Neural progenitor cell (in vitro differentiated cells): ENCODE measurements at places on chromosomes 2 and 18.

- no peak for DNase-seq
Measured at GRCh38 chr2:60583604-60584003, 30.1 kb upstream of the BCL11A start.

GRCh38 chr2:128536925-128537620 lies 218.4 kb upstream of the HS6ST1 start:
- peak; percentile 83 for DNase-seq

GRCh38 chr2:47437287-47437686 lies 34.3 kb downstream of the MSH2 start:
- DNase-seq = peak; percentile 31

- no peak for DNase-seq
Measured at GRCh38 chr2:20467789-20468548, 21.1 kb downstream of the RHOB start.

- no peak for DNase-seq
Measured at GRCh38 chr2:111701266-111701665, 182.7 kb downstream of the ANAPC1 start.

DNA sequence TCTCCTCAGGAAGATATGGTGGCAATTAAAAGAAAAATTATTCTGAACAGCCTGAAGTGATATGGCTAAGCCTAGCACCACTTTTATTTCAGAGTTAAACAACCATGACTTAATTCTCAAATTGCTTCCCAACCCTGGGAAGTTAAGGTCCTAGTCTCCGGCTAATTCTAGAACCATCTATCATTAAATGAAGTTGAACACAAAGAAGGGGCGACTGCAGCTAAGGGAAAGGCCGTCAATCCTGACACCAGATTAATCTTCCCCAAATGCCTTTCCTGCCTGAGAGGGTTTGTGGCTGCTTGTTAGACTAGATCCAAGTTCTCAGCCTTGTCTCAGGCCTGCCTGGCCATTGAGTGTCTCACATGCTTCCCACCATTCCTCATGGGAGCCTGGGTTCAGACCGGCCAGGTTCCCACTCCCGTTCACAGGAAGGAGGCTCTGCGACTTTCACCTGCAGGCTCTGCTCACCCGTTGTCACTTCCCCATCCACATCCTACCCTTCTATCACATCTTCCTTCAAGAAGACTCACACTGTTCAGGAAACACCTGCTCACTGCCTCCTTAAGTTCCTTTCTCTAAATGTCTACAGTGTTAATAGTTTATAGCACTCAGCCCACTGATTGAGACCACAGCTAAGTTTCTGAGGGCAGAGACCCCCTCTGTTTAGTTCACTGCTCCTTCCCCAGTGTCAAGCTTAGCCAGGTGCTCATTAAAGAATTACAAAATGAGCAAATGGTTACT lies 282.9 kb upstream of the REV1 start:
- DNase-seq = no peak

GRCh38 chr2:222296911-222297599 lies 1.7 kb downstream of the PAX3 start:
- peak; percentile 52 for DNase-seq

DNA sequence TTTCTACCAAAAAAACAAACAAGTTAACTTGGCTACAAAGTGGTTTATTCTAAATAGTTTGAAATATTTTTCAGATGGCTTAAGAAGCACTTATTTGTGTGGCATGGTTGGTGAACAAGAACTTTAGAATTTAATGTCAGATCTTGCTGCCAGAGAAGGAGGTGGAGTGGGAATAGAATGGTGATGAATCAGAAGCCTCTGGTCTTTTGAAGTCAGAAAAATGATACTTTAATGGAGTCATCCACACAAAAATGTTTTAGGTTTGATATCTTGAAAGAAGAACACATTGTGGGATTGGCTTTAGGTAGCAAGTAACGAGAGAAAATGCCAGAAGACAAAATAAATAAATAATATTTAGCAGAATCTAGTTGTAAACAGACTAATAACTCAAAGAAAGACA lies 243.1 kb upstream of the FANCL start:
- DNase-seq = no peak

DNA sequence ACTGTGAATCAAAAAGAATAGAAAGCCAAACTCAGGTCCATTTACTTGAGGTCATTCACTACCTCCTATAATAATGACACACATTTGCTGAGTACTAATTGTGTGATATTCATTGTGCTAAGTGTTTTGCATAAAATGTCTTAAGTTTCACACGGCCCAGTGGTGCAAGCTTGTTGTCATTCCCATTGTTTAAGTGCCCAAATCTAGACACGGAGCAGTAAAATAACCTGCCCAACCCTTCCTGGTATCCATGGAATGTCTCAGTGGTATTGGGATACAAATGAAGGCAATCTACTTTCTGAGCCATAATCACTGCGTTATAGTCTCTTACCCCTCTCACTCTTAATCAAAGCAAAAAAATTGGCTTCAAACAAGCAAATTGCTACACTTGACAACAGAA lies 233.3 kb downstream of the NCKAP5 start:
- peak; percentile 5 for DNase-seq

GRCh38 chr2:68762100-68762499 lies 27.5 kb downstream of the ARHGAP25 start:
- DNase-seq = no peak

DNA sequence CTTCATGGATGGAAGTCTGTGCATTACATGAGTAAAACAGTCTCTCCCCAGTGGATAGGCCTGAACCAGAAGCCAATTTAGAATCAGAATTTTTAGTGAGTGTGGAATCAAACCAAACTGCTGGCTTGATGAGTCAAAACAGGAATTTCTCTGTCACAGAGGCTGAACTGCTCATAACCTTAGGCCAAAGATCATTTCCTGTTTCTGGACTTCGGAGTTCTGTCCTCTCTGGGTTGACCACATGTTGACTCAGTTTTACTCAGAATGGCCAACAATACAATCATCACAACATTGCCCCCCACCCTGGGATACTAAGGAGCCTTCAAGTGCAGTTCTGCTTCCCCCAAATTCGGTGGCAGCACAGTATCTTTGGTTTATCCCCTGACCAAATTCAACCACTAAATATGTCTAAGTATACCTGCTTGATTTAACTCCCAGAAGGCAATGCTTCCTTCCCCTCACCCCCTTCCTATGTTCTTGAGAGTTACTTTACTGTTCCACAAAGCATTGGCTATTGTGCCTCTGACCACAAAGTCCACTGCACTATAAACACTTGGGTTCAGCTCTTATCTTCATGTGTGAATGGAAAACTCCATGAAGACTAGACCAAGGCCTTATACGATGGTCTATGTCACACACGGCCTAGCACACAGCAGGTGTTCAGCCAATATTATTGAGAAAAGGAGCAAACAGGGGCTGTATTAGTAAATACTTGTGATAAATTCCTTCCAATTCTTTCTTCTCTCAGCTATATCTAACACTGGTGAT lies 67.8 kb downstream of the NXPH2 start:
- DNase-seq = no peak

GRCh38 chr2:239532859-239533258 lies 132.0 kb upstream of the HDAC4 start:
- no peak for DNase-seq

DNA sequence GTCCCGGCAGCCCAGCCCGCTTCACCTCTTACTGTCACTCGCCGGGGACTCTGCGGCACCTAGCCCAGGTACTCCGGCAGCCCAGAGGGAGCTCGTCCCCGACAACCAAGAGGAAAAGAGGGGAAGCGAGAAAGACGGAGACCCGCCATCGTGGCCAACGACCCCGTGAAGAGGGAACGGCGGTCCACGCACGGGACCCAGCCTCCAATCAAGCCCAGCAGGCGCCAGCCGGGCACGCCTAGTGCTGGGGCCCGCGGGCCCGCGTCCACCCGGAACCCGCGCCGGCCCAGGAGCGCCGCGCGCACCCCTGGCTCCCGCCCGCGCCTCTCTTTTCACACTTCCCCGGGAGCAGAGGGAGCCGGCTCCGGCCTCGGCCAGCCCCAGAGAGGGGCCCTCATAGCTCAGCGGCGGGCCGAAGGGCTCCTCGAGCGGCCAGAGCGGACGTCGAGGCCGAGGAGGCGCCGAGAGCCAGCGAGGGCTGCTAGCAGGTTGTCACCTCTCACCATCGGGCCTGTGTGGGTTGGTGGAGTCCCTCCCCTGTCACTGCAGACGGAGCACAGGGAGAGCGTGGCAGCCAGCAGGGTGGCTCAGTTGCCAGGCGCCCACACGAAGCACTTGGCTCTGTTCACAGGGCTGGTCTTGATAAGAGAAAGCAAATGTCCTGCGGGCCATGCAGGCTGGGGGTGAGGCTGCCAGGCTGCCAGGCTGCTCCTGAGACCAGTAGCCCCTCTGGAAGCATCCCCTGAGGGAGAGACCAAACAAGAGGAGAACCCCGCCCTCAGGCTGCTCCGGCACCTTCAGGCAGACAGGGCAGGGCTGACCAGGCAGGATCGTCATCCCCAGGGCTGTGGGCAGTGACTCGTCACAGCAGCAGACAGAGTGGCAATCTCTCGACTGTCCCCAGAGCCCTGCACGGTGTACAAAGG lies 36.9 kb upstream of the KLF11 start:
- no peak for DNase-seq

GRCh38 chr2:23464156-23464555 lies 79.2 kb downstream of the KLHL29 start:
- DNase-seq = no peak

DNA sequence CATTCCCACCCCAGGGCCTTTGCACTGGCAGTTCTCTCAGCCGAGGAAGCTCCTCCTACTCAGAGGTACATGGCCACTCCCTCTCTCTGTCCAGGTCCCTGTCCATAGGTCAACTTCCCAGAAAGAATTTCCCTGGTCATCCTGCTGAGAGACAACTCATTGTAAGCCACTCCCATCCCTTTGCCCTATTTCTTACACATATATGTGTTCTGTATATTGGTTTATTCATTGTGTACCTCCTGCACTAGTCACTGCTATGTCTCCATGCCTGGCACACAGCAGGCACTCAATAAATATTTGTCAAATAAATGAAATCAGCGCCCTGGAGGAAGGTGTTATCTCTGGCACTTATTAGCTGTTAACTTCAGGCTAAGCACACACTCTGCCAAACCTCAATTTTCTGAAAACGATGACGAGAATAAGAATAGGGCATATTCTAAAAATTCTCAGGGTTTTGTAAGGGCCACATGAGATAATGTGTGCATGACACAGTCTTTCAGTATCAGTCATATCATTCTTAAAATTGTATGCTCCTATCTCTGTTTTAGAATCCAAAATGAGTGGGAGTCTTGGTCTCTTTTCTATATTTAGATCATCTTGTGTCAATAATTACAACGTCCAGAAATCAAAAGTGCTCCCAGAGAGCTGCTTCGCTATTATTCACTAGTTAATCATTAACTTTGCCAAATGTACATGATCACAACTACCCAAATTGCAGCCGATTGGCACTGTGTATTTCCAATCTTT lies 198.0 kb downstream of the ALK start:
- DNase-seq = no peak

DNA sequence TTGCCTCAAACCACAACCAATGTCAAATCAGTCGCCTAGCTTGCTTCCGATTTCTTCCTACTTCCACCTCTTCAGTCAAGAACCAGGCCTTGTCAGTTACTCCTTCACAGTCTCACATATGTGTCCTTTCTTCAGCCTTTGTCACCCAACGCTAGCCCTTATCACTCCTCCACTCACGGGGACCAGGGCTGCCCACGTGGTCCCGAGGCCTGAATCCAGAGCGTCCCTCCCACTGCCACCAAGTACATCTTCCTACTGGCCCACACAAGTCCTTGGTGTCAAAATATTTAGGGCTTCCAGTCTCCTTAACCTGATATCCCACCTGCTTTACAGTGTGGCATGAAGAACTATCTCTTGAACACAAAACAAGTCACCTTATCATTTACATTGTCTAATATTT lies 119.1 kb upstream of the SPRED2 start:
- DNase-seq = no peak

DNA sequence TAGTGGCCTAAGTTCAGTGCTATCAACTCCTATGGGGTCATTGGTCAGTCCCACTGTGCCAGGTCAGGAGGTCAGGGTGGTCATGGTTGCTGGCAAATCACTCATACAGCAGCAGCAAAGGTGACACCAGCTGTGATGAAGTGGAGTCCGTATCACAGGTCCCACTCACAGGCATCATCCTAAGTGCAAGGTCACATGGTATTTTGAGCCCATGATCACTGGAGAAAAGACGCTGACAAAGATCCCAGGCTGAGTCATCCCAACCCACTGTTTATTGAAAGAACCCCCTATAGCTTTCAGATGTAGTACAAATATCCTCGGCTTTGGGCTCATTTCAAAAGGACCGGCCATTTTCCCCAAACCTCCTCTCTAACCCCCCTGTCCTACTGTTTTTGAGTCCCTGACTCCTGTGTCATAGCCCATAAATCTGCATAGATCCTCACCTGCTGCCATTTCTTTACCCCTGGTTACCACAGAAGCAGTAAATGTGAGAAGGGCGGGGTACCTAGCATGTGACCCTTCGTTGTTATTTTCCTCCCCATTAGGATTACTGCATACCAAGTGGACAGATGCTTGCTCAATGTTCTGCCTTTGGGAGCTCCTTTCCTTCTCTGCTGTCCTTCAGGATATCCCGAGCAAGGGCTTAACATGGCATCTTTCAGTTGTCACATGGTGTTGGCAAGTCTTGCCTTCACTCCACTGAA lies 107.7 kb downstream of the COL6A3 start:
- DNase-seq = no peak

GRCh38 chr2:195534971-195535370 lies 122.1 kb upstream of the SLC39A10 start:
- no peak for DNase-seq

- DNase-seq = no peak
Measured at GRCh38 chr18:12282442-12283039, 25.5 kb upstream of the TUBB6 start.

GRCh38 chr2:161020437-161020836 lies 139.8 kb upstream of the TANK start:
- DNase-seq = no peak

DNA sequence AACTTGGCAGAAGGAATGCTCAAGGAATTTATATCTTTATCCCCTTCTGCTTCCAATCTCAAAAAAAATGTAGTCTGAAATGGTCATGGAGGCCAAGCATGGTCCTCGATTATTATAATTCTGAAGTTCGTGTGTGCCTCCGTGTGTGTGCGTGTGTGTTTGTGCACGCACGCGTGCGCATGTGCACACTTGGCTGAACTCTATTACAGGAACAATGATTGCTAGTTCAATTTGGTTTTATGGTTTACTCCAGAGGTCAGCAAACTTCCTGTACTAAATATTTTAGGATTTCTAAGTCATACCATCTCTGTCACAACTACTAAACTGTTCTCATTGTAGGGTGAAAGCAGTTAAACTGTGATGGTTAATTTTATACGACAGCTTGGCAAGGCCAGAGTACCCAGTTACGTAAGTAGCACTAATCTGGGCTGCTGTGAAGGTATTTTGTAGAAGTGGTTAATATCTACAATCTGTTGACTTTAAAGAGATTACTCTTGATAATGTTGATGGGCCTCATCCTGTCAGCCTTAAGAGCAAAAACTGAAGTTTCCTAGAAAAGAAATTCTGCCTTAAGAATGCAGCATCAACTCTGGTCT lies 5.8 kb upstream of the MARCHF7 start:
- DNase-seq = no peak

- no peak for DNase-seq
Measured at GRCh38 chr2:114203679-114204078, 238.8 kb upstream of the DPP10 start.

GRCh38 chr2:113219525-113219888 lies 45.7 kb downstream of the PSD4 start:
- DNase-seq = no peak
